ENCODE measurements at places on chromosomes 2 and 18.

DNA sequence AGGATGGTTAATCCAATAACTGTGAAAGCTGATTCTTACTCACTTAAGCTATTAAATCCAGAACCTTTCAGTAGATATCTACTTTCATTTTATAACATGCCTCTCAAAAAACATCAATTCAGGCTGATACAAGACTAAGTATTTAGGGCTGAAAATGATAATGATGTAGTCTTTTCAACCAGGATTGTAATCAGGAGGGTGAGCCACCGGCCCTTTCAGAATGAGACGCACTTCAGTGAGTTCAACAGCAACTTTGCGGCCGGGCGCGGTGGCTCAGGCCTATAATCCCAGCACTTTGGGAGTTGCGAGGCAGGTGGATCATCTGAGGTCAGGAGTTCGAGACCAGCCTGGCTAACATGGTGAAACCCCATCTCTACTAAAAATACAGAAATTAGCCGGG lies 30.4 kb downstream of the RBMS1 start:
- DNase-seq = no peak

DNA sequence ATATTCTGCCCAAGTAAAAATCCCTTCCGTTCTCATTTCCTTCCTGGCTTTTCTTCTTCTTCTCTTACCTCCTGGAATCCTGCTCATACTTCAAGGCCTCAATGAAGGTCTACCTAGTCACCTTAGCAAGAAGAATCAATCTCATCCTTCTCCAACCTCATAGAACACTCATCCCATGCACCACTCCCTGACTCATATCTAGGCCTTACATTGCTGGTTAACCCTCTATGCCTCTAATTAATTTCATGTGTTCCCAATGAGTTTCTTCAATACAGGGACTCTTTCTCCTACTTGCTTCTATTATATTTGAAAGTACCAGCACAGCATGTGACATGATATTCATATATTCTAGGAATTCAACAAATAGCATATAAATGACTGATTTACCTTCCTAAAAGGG lies 63.0 kb downstream of the BCL11A start:
- DNase-seq = no peak

GRCh38 chr2:30235008-30235655 lies 3.8 kb downstream of the LBH start:
- no peak for DNase-seq

DNA sequence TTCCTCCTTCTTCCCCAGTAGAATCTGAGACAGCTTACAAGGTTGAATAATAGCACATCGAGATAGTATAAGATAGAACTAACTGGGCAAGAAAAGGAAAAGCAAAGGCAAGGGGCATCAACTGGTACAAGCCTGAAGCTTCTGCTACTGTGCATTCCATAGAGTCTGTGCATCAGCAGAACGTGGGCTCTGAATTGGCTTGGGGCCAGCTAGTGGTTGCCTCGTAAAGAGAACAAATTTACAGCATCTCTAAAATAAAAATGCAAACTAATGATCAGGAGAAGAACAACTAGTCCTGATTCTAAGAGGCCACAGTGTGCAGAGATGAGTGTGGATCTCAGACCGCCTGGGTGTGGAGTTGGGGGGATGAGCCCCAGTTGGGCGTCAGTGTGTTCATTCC lies 36.6 kb downstream of the UPP2 start:
- DNase-seq = no peak

GRCh38 chr2:152730591-152731333 lies 12.3 kb downstream of the ARL6IP6 start:
- no peak for DNase-seq

GRCh38 chr2:219198974-219199373 lies 7.6 kb upstream of the ZFAND2B start:
- DNase-seq = no peak

- DNase-seq = no peak
Observed at GRCh38 chr2:200158647-200159356, 147.7 kb upstream of the SPATS2L start.

DNA sequence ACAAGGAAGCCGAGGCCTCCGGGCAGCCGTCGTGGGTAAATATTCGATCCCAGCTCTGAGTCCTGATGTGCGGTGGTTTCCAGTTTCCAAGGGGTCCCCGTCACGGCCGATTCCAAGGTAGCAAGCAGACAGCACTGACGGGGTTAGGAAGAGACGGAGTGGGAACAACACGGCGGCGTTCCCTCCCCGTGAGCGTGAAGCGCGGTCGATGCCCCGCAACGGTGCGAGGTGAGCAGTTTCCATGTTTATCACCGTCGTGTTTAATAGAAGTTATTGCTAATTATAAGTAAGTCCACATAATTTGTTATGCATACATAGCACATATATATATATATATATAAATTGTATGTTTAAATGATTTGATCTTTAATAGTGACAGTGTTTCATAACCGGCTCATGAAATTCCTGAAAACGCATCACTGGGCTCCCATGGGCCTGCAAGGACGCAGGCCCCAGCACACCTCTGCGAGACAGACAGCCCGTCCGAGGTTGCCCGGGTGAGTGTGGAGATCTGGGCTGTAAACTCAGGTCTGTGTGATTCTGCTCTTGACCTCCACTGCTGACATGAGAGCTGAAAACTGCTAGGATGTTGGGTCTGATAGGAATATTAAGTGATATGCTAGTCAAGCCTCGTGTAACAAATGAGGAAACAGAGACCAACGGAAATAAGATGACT lies 243.5 kb upstream of the SALL3 start:
- DNase-seq = no peak

DNA sequence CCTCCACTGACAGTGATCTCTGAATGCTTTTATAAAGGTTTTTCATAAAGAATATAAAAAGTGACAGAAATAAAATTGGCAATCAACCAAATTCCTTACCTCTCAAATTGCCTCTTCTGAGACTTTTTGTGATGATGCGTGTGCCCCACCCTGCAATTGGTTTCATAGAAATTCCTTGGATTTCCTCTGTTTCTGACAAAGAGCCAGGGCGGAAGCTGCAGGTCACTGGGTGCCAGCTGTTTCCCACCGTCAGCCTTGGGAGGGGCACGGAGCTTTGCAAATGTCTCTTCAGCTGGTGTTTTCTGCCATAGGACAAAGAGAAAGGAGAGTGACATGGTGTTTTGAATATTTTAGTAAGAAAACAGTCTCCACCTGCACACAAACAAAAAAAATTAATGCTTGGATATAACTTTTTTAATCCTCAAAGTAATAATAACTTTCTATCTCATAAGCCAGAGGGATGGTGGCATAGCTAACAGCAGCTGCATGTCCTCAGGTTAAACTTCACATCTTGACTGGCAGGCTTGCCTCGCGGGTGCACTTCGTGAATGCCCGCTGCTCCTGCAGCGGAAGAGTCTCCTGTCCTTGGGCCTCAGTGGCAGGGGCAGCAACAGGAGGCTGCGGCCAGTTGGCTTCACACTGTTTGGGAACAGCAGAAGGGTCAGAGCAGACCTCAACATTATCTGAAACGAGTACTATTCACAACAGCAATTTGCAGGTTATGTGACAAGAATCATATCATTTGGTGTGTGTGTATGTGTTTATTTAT lies 24.7 kb downstream of the AGAP1 start:
- no peak for DNase-seq

DNA sequence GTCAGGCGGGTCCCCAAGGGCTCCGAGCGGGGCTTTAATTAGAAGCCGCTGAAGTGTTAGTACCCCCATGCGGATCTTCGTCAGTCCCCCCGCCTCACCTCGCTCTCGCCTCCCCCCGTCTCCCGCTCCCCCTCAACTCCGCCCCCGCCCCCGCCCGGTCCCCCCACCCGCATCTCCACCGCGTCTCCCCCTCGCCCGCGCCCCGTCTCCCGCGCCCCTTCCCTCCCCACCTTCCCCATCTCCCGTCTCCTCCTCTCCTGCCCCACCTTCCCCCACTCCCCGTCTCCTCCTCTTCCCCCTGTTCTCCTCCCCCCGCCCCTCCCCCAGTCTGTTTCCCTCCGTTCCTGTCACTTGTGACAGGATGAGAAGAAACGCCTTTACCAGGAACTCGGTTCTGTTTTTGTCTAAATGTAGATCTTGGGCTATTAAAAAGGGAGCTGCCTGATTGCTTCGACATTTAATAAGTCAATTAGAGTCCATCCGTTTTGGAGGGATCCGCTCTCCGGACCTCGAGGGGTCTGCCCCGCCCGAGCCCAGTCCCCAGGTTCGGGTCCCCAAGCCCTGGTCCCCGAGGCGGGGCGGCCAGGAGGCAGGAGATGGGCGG lies 969 bp upstream of the ALKAL2 start:
- DNase-seq = no peak

GRCh38 chr2:131039535-131039907 lies 53.7 kb downstream of the FAM168B start:
- DNase-seq = no peak

- DNase-seq = no peak
Observed at GRCh38 chr2:235689427-235689853, 195.6 kb downstream of the AGAP1 start.

- DNase-seq = no peak
Observed at GRCh38 chr2:188898261-188898660, 75.9 kb upstream of the COL3A1 start.

DNA sequence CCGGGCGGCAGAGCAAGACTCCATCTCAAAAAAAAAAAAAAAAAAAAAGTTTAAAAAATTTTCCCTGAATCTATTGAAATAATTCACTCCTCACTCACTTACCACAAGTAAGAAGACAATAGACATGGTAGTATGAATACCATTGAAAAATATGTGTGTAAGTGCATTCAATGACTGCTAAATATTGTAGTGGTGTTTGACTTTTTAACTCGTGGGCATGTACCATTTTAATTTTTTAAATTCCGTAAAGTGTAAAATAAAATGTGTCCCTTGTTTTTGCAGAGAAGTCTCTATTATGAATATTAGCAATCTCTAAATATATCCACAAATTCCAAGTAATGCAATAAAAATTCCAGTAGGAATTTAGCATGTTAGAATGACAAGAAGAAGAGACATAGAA lies 134.1 kb downstream of the COPS8 start:
- no peak for DNase-seq

Measured in stimulated activated CD4-positive, alpha-beta T cell treated with anti-CD3 and anti-CD28 coated beads, Interleukin-15, amount 100 ng/mL, for 1 hour (primary cell).